ENCODE measurements at places on chromosomes 1 and 21.
A peak's percentile ranks its signal among the peaks of the same experiment; 100 is the strongest.

- peak; percentile 71 for DNase-seq
These were observed at the start of gene RGL1 for GRCh38 chr1:183804916-183805841. Gene RGL1 (plus strand): TSS chr1:183805120. CDS start chr1:183805298, 178 bp downstream.

DNA sequence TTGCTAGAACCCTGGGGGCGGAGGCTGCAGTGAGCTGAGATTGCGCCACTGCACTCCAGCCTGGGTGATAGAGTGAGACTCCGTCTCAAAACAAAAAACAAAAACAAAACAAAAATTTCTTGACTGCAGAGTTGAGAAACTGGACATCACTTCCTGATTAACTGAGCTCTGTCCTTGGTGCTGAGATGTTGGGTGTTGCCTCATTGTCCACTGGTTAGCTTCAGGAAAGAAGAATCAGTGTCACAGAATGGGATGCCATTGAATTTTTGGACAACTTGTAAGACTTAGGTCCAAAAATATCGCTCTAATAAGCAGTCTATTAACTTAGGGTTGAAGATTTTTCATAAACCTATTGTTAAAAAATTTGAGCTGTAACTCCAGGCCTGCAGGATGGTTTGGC, 23.8 kb upstream of the KCNA10 start:
- DNase-seq: no peak

DNA sequence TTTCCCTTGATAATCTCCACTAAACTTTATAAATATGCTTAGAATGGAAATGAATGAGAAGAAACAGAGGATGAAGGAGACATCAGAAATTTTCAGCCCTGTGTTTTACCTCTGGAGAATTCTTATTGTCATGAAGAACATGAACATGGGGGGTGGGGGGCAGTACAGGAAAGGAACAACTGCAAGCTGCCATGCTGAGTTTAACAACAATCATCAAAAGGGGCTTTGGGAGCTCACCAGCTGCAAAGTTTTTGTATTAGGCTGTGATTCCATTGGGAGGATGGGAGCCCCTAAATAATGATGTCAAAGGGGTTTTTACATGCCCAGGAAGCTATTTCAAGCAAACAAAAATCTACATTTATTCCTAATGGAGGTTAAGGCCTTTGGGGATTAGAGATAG, 103.3 kb downstream of the AKT3 start:
- no peak for DNase-seq

DNA sequence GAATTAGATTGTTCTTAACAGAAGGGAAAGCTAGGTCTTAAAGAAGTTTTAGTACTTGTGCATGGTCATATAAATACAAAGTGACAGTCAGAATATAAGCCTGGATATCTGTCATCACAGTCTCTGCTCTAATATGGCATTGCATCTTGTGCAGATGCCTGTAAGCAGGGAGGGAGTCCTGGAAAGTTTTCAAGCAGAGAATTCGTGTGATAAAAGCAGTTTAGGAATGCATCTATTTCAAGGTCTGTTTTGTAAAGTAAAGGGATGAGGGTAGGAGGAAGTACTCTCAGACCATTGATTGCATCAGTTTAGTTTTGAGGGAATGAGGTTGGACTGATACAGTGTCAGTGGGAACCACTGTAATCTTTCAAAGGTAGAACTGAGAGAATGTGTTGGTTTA, 30.6 kb downstream of the IARS2 start:
- no peak for DNase-seq

DNA sequence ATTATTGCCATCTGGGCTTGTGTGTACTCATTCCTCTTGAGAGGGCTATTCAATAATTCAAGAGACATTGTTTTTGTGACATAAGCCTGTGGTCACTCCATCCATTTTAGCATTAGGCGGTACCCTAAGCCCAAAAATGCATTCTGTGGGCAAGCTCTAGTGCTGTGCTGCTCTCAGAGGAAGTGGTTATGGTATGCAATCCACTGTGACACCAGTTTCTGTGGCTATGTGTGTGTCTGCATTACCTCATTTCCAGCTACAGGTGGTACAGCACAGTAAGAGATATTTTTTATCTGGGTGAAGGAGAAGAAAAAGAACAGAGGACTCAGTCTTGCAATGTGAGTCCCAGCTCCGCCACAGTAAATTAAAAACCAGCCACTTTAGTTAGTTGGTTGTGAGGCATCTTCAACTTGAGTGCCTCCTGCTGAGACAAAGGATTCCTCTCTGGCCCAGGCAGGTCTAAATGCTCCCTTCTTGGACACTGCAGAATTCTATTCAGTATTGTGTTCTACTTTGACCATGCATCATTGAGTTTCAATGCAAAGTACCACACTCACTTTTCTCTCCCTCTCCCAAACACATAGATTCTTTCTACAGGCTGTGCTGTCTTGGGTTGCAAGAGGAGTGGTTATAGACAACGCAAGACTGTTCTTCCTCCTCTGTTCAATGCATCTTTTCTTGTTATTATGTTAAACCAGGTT, 777.8 kb upstream of the BRINP3 start:
- no peak for DNase-seq

GRCh38 chr1:243562473-243562872, 287.6 kb downstream of the AKT3 start:
- no peak for DNase-seq

DNA sequence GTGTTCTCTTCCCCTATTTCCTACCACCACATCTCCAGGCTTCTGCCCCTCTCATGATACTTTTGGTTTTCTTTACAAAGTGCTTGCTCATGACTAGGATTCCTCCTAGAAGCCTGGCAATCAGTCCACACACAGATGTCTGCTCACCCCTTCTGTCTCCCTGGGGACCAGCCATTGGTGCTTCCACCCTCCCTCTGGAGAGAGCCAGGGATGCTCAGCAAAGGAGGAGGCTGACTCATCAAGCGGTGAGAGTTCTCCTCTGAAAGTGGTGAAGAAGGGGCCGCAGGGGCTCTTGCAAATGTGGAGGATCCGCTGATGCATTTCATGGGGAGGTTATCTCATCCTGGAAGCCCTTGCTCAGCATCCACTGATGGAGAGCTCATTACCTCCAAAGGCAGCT, 14.5 kb downstream of the NT5C1A start:
- DNase-seq: peak; percentile 40

All from occipital lobe (tissue), 3 donors.